ENCODE measurements at places on chromosomes 12 and 14.

GRCh38 chr12:69074556-69075349 lies 141.8 kb upstream of the CPM start:
- DNase-seq: no peak

GRCh38 chr12:112008918-112009317 lies 4.0 kb downstream of the TMEM116 start:
- DNase-seq: no peak

DNA sequence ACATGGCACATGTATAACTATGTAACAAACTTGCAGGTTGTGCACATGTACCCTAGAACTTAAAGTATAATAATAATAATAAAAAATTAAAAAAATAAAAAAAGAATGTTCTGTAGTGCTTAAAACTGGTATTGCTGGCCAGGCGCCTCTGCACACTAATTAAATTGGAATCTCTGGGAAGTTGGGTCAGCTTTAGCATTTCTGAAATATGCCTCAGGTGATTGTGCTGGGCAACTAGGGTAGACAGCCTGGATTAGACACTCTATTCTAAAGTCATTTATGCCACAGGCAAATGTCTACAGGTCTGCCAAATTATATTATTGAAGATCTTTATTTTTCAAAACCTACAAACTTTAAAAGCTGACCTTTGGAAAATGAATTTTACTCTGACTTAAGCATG lies 55.3 kb downstream of the PPM1H start:
- no peak for DNase-seq

- no peak for DNase-seq
Observed at GRCh38 chr12:12681061-12681765, 14.8 kb downstream of the GPR19 start.

DNA sequence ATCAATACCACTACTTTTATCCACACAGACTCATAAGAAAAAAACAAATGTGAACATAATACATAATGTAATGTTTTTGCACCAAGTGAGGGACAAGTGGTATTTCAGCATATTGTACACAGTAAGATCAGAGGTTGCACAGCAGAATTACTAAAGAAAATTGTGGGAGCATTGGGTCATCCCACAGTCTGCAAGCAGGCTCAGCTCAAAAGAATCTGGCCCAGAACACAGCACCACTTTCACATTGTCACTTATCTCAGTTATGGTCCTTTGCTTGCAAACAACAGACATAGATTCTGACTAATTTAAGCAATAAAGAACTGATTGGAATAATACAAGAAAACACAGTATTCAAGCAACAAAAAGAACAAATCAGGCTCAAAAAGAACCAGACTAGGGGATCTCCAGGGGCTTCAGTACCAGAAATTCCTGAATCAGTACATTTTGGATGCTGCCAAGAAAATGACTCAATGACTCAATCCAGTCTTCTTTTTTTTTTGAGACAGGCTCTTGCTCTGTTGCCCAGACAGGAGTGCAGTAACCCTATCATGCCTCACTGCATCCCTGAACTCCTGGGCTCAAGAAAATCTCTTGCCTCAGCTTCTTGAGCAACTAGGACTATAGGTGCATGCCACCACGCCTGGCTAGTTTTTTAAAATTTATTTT lies 42.9 kb upstream of the EEA1 start:
- peak; percentile 37 for DNase-seq

DNA sequence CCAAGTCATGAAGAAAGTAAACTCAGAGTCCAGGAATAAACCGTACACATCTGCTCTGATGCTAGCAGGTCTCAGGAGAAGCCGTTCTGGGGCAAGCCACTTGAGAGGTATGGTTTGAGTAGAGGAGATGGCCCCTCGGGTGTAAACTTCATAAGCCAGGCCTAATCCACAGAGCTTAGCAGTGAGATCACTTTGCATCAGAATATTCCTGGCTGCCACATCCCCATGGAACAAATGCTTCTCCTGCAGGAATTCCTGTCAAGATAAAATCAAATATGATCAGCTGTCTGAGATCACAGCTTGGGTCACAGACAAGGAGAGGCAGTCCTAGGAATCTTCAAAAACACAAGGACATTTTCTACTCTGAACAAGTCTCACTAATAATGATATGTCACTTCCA lies 11.2 kb upstream of the MAGOHB start:
- DNase-seq: no peak

DNA sequence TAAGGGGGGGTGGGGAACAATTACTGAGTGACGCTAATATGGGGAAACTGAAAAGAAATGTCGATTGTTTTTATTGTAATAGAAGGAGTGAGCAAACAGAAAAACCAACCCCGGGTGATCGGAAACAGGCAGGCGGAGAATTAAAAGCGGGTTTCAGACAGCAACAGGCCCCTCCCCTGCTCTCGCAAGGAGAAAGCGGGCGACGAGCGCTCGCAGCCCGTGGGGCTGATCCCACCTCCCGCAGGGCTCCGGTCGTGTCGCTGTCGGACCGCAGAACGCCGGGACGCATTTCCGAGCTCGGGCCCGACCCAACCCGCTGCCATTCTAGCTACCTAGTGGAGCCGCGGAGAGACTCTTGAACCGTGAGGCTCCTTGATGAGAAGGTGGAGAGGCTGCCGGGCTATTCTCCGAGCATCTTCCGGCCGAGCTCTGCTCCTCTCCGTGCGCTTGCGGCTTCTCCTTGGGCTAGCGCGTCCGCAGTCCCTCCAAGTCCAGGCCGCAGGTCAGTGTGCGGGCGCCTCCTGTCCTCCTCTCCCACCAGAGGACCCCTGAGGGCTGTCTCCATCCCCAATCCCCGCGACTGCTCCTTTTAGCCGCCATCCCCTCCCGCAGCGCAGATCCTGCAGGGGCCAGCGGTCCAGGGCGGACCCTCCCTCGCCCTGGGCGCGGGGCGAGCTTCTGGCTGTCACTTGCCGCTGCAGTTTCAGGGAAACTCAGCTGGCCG lies 4.1 kb upstream of the PAX9 start:
- no peak for DNase-seq

GRCh38 chr12:39341179-39341578 lies 101.7 kb downstream of the KIF21A start:
- DNase-seq: no peak

- no peak for DNase-seq
Observed at GRCh38 chr12:65192963-65193516, 23.7 kb downstream of the LEMD3 start.

- no peak for DNase-seq
Observed at GRCh38 chr12:118055865-118056773, 4.9 kb downstream of the WSB2 start.

- peak; percentile 26 for DNase-seq
Observed at GRCh38 chr14:100408350-100409002, 85.3 kb downstream of the SLC25A47 start.

DNA sequence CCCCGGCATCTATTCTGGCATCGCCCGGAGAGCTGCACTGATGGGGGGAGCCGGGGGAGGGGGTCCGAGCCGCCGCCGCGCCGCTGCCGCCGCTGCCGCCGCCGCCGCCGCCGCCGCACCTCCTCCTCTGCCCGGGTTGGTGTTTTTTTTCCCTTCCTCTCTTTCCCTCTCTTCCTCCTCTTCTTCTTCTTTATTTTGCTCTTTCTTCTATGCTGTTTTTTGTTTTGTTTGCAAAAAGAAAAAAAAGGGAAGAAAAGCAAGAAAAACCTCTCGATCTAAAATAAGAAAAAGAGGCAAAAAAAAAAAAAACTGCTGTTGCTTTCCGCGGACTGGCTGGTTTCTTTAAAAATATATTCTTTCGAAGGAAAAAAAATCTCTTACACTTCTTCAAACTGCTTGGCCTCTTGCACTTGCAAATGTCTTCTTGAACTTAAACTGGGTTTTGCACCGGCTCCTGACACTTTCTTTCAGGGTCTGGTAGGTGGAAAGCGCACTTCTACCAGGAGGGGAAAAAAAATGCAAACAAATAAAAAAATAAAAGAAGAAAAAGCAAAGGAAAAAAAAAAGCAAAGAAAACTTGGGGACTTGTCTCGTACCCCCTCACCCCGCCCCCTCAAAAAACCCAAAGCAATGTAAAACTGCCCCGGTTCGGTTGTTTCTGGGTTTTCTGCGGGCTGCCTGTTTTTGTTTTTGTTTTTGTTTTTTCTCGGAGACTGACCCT lies 616 bp downstream of the BCL11B start:
- DNase-seq: no peak

- no peak for DNase-seq
Observed at GRCh38 chr14:101337053-101337452, 224.2 kb upstream of the DIO3 start.

DNA sequence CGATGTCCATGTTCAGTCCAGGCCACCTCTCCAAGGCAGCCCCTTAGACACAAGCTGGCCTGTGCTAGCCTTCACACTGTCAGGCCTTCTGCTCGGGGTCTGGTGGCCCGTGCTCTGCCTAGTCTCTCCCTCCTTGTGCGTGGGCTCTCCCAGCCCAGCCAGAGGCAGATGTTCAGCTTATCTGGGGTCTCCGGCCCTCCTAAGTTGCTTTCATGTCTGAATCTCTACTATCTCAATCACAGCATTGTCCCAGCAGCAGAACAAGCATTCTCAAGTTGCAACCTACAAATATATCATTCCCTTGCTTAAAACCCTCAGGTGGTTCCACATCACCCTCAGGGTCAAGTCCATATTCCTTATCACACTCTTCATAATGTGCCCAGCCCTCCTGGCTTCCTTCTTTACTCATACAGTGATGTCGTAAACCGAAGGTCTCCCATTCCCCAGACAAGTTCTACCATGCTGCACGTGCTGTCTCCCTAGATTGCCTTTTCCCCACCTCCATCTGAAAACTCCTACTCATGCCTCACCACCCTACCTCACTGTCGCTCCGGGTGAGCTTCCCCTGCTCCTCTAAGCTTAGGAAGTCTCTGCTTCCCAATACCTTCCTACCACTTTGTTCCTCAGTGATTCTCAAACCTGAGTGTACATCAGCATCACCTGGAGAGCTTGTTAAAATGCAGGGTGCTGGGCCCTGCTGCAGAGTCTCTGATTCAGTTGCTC lies 1.5 kb downstream of the KRT73 start:
- no peak for DNase-seq

DNA sequence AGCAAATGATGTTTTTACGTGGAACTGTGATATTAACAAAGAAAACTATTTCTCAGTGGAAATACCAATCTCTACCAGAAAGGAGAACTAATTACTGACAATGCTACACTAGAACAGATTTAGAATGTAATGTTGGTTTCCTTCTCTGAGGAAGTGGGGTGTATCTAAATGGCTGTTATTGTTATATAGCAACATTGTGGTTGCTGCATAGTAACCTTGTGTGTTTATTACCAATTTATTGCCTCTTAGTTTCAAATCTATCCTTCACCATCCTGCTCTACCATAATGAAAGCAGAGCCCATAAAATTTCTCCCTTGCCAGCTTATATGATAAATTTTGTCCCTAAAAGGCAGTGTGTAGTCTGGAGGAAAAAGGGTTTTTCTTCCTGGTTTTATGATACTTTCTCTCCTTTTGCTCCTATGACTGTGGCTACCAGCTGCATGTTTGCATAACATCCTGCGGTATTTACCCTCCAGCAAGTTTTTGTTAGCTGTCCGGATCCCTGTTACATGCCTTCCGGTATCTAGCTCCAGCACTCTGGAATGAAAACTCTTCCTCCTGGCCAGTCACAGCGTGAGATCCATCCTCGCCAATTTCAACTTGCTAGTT lies 5.7 kb upstream of the KLRK1 start:
- peak; percentile 23 for DNase-seq

GRCh38 chr12:57127726-57128518 lies at the start of gene LRP1:
Gene LRP1 (plus strand): TSS chr12:57128483. CDS start chr12:57128965, 482 bp downstream.
- DNase-seq: no peak

- DNase-seq: no peak
Observed at GRCh38 chr12:14958361-14959125, 2.9 kb downstream of the ARHGDIB start.

DNA sequence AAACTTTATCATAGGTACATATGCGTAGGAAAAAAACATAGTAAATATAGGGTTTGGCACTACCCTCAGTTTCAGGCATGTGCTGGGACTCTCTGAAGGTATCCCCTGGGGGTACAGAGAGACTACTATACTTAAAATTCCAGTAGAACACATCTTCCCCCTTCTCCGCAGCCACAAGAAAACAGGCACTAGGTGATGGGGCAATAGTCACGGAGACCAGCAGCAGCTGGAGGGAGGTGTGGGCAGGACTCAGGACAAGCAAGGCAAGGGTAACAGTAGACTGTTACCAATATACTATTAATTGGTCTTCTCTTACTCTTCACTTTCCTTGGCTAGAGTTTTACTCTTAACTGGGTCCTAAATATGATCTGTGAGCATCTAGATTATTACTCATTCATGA lies 4.6 kb upstream of the PAPOLA start:
- no peak for DNase-seq

- DNase-seq: no peak
Observed at GRCh38 chr14:101072531-101072930, 169.0 kb upstream of the RTL1 start.

DNA sequence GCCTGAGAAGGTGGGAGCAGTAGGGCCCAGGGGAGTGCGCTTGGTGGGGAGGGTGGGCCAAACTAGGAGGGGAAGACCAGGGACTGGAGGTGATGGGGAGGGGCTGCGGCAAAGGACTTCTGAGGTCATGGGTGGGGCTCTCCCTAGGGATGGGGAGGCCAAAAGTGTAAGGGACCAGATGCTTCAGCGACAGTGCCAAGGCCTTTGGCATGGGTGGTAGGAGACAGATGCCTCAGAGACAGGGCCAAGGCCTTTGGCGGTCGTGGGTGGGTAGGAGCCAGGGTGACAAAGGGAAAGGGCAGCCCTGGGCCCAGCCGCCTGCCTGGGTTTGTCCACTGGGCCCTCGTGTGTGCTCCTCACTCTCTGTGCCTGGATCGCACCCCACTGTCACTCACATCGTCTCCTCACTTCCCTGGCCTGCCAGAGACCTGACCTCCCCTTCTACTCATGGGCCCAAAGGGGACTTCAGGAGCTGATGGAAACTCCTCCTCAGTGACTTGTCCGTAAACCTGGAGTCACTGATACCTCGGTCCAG lies 13.2 kb upstream of the RABGGTA start:
- no peak for DNase-seq

Measured in AG04450 (cell line).